ENCODE measurements at places on chromosomes 12 and 14.

DNA sequence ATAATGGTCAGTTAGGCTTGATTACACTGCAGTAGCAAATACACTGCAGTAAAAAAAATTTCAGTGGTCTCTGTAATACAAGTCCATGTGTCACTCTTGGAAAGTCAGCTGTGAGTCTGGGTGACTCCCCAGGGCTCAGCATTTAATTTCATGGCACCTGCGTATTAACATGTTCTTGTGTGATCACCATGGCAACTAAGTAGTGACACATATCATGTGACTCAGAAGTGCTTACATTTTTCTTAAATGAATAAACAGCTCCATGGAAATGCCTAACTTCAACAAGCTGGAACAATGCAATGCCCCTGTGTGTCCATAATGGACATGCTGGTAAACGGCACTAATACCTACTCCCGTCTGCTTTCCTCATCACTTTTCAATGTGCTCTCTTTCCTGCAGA is 88.5 kb upstream of the ANO4 start:
- peak; percentile 84 for DNase-seq

GRCh38 chr12:89384050-89384758 is 31.9 kb upstream of the DUSP6 start:
- no peak for DNase-seq

DNA sequence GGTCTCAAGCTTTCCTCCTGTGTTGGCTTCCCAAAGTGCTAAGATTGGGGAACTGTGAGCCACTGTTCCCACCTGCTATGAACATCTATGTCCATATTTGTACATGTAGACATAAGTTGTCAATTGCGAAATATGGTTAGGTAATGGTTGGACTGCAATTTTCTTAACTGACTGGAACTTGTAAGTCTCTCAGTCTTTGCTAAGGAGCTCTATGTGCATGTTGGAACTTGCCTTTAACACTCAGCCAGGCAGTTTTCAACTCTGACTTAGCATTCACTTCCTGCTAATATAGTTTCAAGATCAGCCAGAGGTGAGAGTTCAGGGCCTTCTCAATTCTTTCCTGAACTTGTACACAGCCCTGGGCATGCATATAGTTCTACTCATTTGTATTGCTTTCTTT is 44.5 kb upstream of the EEA1 start:
- DNase-seq: no peak

- DNase-seq: no peak
Observed at GRCh38 chr12:116710370-116711150, 27.3 kb downstream of the SPRING1 start.

DNA sequence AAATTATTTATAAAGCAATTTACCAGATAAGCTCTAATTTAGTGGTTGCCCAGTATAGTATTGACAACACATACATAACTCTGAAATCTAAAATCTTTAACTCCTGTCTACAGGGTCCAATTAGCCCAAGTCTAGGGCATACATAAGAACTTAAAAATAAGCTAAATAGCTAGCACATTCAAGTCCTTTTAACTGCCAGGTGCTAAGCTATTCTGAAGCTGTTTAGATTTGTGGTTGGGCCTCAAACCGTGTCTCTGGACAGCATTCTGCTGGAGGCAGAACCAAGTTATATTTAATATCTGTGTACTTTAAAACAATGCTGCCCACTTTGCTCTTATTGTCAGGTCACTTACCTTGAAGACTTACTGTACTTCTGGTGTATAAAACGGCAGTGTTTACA is 19.0 kb downstream of the RPS6KA5 start:
- DNase-seq: peak; percentile 50

DNA sequence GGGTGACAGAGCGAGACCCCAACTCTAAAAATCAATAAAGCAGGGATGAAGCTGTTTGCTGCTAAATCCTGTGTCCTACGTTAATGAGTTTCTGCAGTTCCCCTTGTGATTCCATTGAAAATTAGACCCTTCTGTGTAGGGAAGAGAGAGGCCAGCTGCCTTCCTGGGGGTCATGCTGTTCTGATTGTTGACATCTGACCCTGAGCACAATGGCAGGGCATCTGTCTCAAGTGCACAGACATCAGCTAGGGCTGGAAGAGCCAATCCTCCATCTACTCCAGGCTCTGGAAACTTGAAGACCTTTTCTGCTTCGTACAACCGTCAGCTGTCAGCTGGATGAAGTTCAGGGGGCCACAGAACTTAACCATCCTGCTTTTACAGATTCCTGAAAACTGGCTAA is 10.1 kb downstream of the FBXL14 start:
- no peak for DNase-seq

- no peak for DNase-seq
Observed at GRCh38 chr12:96075560-96075959, 40.2 kb upstream of the LTA4H start.

GRCh38 chr12:48788524-48788853 is 400 bp downstream of the ADCY6 start:
- no peak for DNase-seq

- DNase-seq: no peak
Observed at GRCh38 chr12:121062391-121063045, 23.5 kb upstream of the OASL start.

GRCh38 chr12:113837084-113837483 is 129.0 kb downstream of the RBM19 start:
- no peak for DNase-seq

GRCh38 chr12:2288471-2288870 is 235.7 kb downstream of the CACNA1C start:
- DNase-seq: no peak

GRCh38 chr12:66144791-66145754 is 14.5 kb upstream of the LLPH start:
- DNase-seq: no peak

GRCh38 chr12:53061404-53062010 is 11.6 kb downstream of the TNS2 start:
- DNase-seq: peak; percentile 88

DNA sequence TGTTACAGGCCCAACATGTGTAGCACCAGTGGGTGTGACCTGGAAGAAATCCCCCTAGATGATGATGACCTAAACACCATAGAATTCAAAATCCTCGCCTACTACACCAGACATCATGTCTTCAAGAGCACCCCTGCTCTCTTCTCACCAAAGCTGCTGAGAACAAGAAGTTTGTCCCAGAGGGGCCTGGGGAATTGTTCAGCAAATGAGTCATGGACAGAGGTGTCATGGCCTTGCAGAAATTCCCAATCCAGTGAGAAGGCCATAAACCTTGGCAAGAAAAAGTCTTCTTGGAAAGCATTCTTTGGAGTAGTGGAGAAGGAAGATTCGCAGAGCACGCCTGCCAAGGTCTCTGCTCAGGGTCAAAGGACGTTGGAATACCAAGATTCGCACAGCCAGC is 8.6 kb downstream of the BCL2L14 start:
- no peak for DNase-seq

DNA sequence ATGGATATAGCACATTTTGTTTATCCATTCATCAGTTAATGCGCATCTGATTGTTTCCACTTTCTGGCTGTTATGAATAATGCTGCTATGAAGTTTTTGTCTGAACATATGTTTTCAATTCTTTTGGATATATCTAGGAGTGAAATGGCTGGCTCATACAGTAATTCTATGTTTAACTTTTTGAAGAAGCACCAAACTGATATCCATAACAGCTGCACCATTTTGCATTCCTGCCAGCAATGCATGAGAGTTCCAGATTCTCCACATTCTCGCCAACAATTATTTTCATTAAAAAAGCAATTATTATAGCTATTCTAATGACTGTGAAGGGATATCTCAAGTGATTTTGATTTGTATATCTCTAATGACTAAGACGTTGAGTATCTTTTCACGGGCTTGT is 89.9 kb upstream of the PPP4R3A start:
- DNase-seq: no peak

DNA sequence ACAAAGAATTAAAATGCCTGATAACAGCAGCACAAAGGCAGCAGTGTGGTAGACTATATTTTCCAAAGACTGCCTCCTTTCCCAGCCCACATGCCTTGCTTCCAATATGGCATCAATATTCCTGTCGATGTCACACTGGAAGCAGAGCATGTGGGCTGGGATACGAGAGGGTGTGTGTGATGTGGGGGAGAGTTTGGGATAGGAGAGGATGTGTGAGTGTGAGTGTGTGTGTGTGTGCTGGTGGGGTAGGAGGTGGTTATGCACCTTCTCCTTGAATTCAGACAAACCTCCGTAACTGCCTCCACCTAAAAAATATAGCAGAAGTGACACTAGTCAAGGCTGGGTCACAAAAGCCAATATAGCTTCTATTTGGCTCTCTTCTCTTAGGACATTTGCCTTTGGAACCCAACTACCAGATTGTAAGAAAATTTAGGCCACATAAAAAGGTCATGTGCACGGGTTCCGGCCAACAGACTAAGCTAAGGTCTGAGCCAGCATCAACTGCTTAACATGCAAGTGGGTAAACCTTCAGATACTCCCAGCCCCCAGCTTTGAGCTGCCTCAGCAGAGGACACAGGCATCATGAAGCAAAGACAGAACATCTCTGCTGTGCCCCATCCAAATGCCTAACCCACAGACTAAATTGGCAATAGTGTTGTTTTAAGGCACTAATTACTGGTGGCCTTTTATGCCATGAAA is 29.5 kb downstream of the SPPL3 start:
- no peak for DNase-seq

- peak; percentile 2 for DNase-seq
Observed at GRCh38 chr14:74804219-74804825, 41.2 kb downstream of the YLPM1 start.

- peak; percentile 83 for DNase-seq
Observed at GRCh38 chr14:103014466-103015228, 42.7 kb downstream of the CDC42BPB start.

- no peak for DNase-seq
Observed at GRCh38 chr12:101051151-101051550, 158.9 kb downstream of the SLC5A8 start.

DNA sequence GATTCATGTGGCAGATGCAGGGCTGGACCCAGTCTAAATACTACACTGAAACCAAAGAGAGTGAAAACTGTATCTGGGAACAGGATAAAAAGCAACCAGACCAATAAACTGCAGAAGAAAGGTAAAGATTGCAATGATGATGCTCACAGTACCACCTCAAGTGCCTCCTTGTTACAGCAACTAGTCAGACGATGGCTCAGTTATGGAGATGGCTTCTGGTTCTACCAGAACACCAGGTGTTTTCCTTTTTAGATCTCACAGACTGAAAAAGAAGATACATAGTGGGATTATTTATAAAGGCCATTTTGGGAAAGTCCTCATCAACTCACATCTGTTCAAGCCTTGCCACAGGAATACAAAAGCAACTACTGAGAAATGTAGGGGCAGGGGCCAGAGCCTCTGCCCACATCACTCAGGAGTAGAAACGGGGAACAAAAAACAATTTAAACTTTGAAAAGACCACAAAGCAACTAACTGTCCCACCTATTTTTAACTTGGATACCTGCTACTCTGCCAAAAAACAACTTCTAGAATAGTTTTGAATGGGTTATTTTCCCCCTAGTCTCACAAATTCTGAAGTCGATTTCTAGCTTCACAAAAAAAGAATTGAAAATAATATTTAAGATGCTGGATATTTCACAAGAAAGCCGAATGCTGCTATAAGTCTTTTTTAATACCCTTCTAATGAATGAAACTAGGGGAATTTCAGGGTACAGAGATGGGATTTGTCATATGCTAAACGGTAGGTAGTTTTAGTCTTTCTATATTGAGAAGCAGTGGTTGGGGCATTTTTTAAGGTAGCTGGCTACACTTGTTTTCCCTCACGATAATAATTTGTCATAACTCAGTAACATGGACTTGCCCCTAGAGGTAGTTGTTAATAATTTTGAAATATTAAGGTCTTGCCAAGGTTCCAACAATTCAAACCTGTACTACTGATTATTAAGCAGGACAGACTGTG is 197.2 kb upstream of the TMPO start:
- DNase-seq: no peak

- DNase-seq: no peak
Observed at GRCh38 chr12:63874897-63875480, 30.5 kb downstream of the SRGAP1 start.

DNA sequence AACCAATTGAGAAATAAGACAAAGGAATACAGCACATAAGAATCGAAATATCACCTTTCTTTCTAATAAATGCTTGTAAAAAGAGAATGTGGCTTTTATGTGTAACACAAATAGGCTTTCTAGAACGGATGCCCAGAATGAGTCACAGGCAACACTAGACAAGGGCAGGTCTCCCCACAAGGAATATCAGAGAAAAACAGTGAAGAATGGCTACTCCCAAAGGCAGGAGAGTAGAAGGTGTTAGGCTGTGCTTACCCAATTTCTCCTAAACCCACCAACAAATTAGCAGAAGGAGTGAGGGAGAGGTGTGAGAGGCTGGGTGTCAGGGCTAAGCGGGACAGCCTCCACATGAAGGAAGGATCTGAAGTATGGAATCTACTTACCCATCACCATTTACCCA is 55.2 kb downstream of the GALNT4 start:
- DNase-seq: no peak

GRCh38 chr14:104512771-104513640 is 66.6 kb upstream of the C14orf180 start:
- DNase-seq: no peak

- no peak for DNase-seq
Observed at GRCh38 chr12:2334271-2334670, 281.5 kb downstream of the CACNA1C start.

- DNase-seq: no peak
Observed at GRCh38 chr12:104280111-104280510, 23.4 kb upstream of the EID3 start.

GRCh38 chr14:72146241-72146640 is 214.0 kb downstream of the RGS6 start:
- no peak for DNase-seq

GRCh38 chr12:117724543-117724942 is 244.2 kb downstream of the KSR2 start:
- DNase-seq: no peak

GRCh38 chr14:52000019-52000582 is 10.8 kb downstream of the RTRAF start:
- DNase-seq: no peak

Data from COR-L47 (cell line).